ENCODE measurements at places on chromosomes 1 and 21. TPM values are rescaled to one million over a fixed set of nuclear protein-coding genes. Genes with fewer than 3 reads are reported as not detected.
A peak's percentile ranks its signal among the peaks of the same experiment; 100 is the strongest.

DNA sequence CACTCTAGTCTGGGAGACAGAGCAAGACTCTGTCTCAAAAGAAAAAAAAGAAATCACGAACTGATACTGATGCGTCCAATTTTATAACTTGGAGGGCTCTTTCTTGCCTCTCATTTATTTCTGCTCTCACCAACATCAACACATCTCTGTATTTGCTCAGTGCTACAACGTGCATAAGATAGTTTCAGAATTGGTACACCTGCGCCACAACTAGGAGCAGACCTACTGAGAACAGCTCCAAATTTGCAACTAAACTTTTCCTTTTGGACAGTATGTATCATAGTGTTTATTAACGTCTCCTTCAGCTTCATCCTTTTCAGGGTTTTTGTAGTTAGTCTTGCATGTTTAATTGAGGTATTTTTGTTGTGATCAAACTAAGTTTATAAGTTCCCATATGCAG, 27.7 kb downstream of the TRAPPC10 start:
- H3K27ac ChIP-seq, result peak overlapping the region; percentile 79
- H3K4me1 ChIP-seq, result peaks cover 10% of the 10 kb centered on the region
- peak overlapping the region; percentile 4 for H3K4me3 ChIP-seq
- no peak for DNase-seq
- H3K36me3 ChIP-seq, result peaks cover 16% of the 10 kb centered on the region
- H3K27me3 ChIP-seq, result no peaks in the 10 kb centered on the region

DNA sequence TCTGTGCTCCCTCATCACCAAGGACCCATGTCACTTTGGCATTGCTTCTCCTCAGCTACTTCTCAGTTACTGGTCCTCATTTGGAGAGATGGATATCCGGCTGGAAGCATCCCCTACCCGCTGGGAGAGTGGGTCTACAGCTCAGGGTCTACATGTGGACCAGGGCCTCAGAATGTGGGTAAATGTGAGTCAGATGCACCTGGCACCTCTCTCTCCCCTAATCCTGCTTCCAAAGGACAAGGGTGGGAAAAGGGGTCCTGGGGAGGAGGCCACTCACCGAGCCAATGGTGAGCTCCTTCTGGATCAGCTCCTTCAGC, 908 bp downstream of the S100A6 start:
- DNase-seq, result no peak
- peak overlapping the region; percentile 95 for H3K4me3 ChIP-seq
- no peaks in the 10 kb centered on the region for H3K27me3 ChIP-seq
- H3K27ac ChIP-seq, result peak overlapping the region; percentile 94

DNA sequence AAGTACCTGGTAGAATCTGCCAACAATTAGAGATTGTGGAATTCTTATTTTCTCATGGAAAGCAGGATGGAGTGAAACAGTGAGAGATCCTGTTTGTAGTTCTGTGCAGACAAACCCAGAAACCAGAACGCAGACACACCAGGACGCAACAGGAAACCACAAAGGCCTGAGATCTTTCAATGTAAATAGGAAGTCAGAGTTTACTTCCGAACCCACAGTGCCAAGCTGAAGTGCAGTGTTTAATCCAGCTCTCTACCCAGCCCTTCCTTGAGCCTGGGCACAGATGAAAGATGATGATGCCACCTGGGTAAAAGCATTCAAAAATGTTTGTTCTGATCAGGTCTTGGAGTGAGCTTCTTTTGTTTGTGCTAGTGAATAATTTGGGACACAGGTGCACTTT, 244.2 kb upstream of the HOOK1 start:
- no peaks in the 10 kb centered on the region for H3K36me3 ChIP-seq
- peak; percentile 13 for DNase-seq
- H3K4me1 ChIP-seq, result peaks cover 20% of the 10 kb centered on the region
- no peak overlapping the region for H3K4me3 ChIP-seq

DNA sequence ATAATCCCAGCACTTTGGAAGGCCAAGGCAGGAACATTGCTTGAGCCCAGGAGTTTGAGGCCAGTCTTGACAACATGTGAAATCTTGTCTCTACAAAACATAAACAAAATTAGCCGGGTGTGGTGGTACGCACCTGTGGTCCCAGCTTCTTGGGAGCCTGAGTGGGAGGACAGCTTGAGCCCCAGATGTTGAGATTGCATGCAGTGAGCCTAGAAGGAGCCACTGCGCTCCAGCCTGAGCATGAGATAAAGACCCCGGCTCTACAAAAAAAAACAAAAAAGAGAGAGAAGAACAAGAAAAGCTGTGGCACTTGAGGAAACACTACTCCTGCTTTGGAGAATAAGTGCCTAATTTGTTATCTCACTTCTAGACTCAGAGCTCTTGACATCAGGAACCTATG, 146.6 kb downstream of the GLUL start:
- DNase-seq, result no peak
- H3K4me1 ChIP-seq, result peaks cover 37% of the 10 kb centered on the region
- no peak overlapping the region for H3K4me3 ChIP-seq
- H3K27me3 ChIP-seq, result peaks cover 15% of the 10 kb centered on the region
- H3K27ac ChIP-seq, result no peak overlapping the region
- H3K36me3 ChIP-seq, result no peaks in the 10 kb centered on the region

DNA sequence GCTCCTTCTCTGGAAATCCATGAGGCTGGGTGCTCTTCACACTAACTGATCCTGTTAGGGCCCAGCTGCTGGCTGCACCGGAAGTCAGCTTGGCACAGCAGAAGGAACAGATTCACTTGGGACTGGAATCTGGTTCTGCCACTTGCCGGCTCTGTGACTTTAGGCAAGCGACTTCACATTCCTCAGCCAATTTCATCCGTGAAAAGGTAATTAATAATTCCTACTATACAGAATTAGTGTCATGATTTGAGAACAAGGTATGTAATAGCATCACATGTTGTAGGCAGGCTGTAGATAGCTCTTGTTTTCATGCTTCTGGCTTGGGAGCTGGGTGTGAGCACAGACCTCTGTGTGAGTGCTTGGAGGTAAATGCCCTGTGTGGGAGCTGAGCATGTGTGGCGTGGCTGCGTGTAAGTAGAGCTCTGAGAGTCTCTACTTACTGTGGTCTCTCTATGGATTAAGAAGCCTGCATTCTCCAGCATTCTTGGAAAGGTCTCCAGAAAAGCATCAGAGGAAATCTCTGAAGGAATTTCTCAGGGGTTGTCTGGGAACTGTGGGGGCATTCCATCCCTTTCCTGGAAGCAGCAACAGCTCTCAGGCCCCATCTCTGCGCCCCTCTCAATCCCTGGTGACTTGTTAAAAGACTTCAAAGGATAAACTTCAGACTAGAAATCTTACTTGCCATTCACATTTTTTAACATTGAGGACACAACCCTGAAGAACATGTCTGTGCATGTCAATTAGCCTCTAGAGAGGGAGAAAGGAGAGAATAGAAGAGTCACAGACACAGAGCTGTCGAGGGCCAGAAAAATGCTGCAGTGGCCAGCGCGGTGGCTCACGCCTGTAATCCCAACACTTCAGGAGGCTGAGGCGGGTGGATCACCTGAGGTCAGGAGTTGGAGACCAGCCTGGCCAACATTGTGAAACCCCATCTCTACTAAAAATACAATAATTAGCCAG, 47.7 kb upstream of the PPM1J start:
- no peaks in the 10 kb centered on the region for H3K36me3 ChIP-seq
- H3K27ac ChIP-seq, result no peak overlapping the region
- no peak for DNase-seq
- H3K4me3 ChIP-seq, result no peak overlapping the region
- peaks cover 8% of the 10 kb centered on the region for H3K4me1 ChIP-seq

- H3K4me3 ChIP-seq, result no peak overlapping the region
- no peak for DNase-seq
- no peaks in the 10 kb centered on the region for H3K4me1 ChIP-seq
- H3K36me3 ChIP-seq, result no peaks in the 10 kb centered on the region
- H3K27ac ChIP-seq, result no peak overlapping the region
These were observed 115.0 kb upstream of the BACE2 start for GRCh38 chr21:41052820-41053555.

GRCh38 chr1:162736633-162737067, 53.9 kb upstream of the HSD17B7 start:
- H3K4me3 ChIP-seq, result no peak overlapping the region
- H3K27ac ChIP-seq, result no peak overlapping the region
- no peaks in the 10 kb centered on the region for H3K36me3 ChIP-seq
- H3K4me1 ChIP-seq, result no peaks in the 10 kb centered on the region

- DNase-seq, result no peak
- no peaks in the 10 kb centered on the region for H3K4me1 ChIP-seq
- no peaks in the 10 kb centered on the region for H3K36me3 ChIP-seq
- no peak overlapping the region for H3K27ac ChIP-seq
These were observed 1857.4 kb downstream of the NCAM2 start for GRCh38 chr21:22855581-22855980.

GRCh38 chr1:45809761-45810160, 6.3 kb downstream of the MAST2 start:
- peaks cover 3% of the 10 kb centered on the region for H3K36me3 ChIP-seq
- no peak overlapping the region for H3K27ac ChIP-seq
- no peaks in the 10 kb centered on the region for H3K27me3 ChIP-seq
- DNase-seq, result no peak

GRCh38 chr21:26655460-26655859, 82.4 kb upstream of the CYYR1 start:
- H3K4me3 ChIP-seq, result no peak overlapping the region
- no peak for DNase-seq
- peaks cover 5% of the 10 kb centered on the region for H3K27me3 ChIP-seq
- H3K27ac ChIP-seq, result no peak overlapping the region
- H3K36me3 ChIP-seq, result no peaks in the 10 kb centered on the region
- no peaks in the 10 kb centered on the region for H3K4me1 ChIP-seq

GRCh38 chr1:153698020-153698922, 19.8 kb downstream of the NPR1 start:
- no peak overlapping the region for H3K4me3 ChIP-seq
- no peak overlapping the region for H3K27ac ChIP-seq
- no peaks in the 10 kb centered on the region for H3K36me3 ChIP-seq
- H3K27me3 ChIP-seq, result no peaks in the 10 kb centered on the region

DNA sequence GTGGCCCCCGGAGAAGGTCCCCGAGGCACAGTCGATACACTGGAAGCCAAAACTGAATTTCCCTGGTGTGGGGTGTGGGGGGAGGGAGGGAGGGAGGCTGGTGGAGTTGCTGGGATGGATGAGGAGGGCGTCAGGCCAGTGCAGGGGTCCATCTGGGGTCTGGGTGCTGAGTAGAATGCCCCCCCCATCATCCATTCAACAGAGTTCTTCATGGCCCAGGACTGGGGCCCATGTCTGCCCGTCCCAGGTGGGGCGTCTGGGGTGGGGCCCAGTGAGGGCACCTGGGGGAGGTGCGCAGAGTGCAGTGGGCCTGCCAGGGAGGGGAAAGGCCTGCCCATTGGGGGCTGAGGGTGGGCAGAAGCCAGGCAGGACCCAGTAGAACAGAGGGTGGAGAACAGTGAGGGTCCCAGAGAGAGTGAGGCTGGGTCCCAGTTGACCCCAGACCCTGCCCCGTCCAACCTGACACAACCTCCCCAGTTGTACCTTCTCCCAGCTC, 1.9 kb downstream of the TNFRSF18 start:
- DNase-seq, result no peak
- peaks cover 29% of the 10 kb centered on the region for H3K4me1 ChIP-seq
- H3K27ac ChIP-seq, result no peak overlapping the region
- no peaks in the 10 kb centered on the region for H3K27me3 ChIP-seq
- H3K36me3 ChIP-seq, result peaks cover 2% of the 10 kb centered on the region
- H3K4me3 ChIP-seq, result peak overlapping the region; percentile 87

DNA sequence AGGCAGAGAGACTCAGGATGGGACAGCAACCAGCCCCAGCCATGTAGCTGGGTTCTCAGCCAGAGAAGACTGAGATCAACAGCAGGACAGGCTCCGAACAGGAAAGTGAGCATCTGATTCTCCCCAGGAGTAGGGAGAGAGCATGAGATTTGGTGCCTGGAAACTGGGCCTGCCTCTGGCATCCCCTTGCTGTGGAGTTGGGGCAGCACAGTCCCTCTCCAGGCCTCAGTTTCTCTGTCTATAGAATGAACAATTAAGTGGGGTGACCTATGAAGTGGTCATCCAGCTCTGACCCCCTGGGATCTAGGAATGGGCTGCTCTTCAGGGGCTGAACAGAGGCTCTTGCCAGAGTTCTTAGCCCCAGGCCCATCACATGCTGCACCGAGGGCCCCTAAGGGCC, 55.6 kb downstream of the KLHDC7A start:
- no peaks in the 10 kb centered on the region for H3K36me3 ChIP-seq
- H3K4me1 ChIP-seq, result no peaks in the 10 kb centered on the region
- H3K27me3 ChIP-seq, result peaks cover 24% of the 10 kb centered on the region
- no peak for DNase-seq
- no peak overlapping the region for H3K27ac ChIP-seq

GRCh38 chr1:80278936-80279335, 1272.4 kb upstream of the ADGRL4 start:
- no peaks in the 10 kb centered on the region for H3K36me3 ChIP-seq
- no peak overlapping the region for H3K4me3 ChIP-seq
- no peaks in the 10 kb centered on the region for H3K4me1 ChIP-seq

- H3K4me3 ChIP-seq, result no peak overlapping the region
- peaks cover 2% of the 10 kb centered on the region for H3K4me1 ChIP-seq
- H3K36me3 ChIP-seq, result no peaks in the 10 kb centered on the region
- peaks cover 17% of the 10 kb centered on the region for H3K27me3 ChIP-seq
- DNase-seq, result no peak
These were observed 90.2 kb upstream of the TSPAN2 start for GRCh38 chr1:115179397-115180079.

GRCh38 chr1:117795190-117795589, 134.2 kb downstream of the GDAP2 start:
- no peaks in the 10 kb centered on the region for H3K4me1 ChIP-seq
- DNase-seq, result no peak
- H3K36me3 ChIP-seq, result no peaks in the 10 kb centered on the region
- peaks cover 12% of the 10 kb centered on the region for H3K27me3 ChIP-seq
- H3K27ac ChIP-seq, result no peak overlapping the region

- H3K36me3 ChIP-seq, result no peaks in the 10 kb centered on the region
- no peak overlapping the region for H3K4me3 ChIP-seq
- no peaks in the 10 kb centered on the region for H3K4me1 ChIP-seq
- H3K27me3 ChIP-seq, result peaks cover 10% of the 10 kb centered on the region
These were observed 171.7 kb downstream of the HUNK start for GRCh38 chr21:32044205-32045180.

GRCh38 chr1:12552111-12552888, 65.7 kb downstream of the DHRS3 start:
- no peak overlapping the region for H3K27ac ChIP-seq
- DNase-seq, result no peak
- H3K36me3 ChIP-seq, result no peaks in the 10 kb centered on the region
- peaks cover 9% of the 10 kb centered on the region for H3K4me1 ChIP-seq

GRCh38 chr1:44784094-44785028, 3.6 kb downstream of the BEST4 start:
- H3K36me3 ChIP-seq, result peaks cover 21% of the 10 kb centered on the region
- H3K4me3 ChIP-seq, result peak overlapping the region; percentile 75
- H3K27ac ChIP-seq, result peak overlapping the region; percentile 58
- peak; percentile 56 for DNase-seq
- no peaks in the 10 kb centered on the region for H3K27me3 ChIP-seq
- peaks cover 38% of the 10 kb centered on the region for H3K4me1 ChIP-seq

GRCh38 chr1:1680912-1681273, 11.7 kb downstream of the SLC35E2B start:
- DNase-seq, result no peak
- H3K27me3 ChIP-seq, result no peaks in the 10 kb centered on the region
- H3K4me3 ChIP-seq, result no peak overlapping the region
- peaks cover 9% of the 10 kb centered on the region for H3K36me3 ChIP-seq
- H3K27ac ChIP-seq, result no peak overlapping the region

CCDC30 gene
- total RNA-seq, result 2.7 TPM

PROX1 gene
- not detected for total RNA-seq

CRNN gene
- total RNA-seq, result not detected

OR2AK2 gene
- total RNA-seq, result 0.35 TPM

CYP4Z1 gene
- not detected for total RNA-seq

Measured in activated T-cell treated with anti-CD3 and anti-CD28 coated beads, Interleukin-2, amount 50 U/mL, for 72 hours (primary cell).